ENCODE measurements at places on chromosomes 4 and X.

DNA sequence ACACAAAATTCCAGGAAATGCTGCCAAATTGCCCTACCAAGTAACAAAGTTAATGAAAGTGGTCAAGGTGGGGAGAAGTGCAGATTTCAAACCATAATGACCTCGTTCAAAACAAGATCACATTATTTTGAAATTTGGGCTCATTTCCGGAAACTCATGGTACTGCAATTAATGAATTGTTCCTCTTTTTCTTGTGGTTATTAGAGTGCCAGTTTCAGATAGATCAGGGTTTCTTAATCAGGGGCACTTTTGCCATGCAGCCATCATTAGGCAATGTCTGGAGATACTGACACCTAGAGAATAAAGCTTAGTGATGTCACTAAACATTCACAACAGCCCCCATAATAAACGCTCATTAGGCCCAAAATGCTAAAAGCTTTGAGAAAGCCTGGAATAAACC lies 381.5 kb upstream of the GALNT7 start:
- no peak for DNase-seq

DNA sequence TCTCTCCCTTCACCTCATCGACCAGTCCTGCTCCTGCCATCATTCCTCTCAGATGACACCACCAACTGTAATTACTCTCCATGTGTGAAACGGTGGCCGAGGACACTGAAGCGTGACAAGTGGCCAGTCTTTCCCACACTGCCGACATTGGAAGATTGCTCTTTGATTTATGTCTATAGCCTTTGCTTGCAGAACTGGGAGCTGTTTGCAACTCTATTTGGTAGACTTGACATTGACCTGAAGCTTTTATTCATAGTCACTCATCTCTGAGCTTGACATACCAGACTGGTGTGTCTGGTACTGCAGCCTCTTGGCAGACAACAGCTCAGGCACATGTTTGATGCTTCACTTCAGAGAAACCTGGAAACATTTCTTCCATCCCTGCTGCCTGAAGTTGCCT lies 121.8 kb upstream of the GALNT7 start:
- peak; percentile 49 for DNase-seq

GRCh38 chrX:1524874-1525582 lies 12.0 kb downstream of the P2RY8 start:
- DNase-seq, result no peak

GRCh38 chr4:98746530-98746929 lies 88.1 kb upstream of the TSPAN5 start:
- no peak for DNase-seq

DNA sequence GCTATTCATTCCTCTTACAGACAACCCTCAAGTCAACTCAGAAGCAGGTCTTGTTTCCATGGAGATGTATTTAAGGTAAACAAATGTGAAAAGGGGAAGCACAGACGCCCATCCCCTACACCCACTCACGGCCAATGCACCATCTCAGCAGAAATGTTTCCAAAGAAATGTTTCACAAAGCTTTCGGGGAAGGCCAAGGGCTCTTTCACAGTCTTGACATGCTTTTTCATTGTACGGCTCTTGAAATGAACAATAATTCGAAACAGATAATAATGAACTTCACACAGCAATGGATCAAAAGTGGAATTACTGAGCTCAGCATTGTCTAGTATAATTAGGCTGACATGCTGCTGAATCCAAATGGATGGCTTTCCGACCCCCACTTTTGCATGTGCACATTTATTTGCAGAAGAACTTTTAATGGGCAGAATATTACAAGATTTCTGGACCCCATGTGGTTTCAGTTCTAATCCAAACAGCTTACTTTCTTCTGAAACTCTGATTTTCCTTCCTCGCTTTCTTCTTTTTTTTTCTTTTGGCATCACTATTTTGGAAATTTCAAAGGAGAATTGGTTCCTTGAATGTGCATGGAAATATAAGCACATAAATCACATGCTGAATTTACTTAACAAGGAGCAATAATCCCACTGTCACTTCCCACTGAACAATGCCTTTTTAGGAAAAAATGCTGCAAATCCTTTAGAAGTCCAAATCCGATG lies 160.9 kb downstream of the SMIM20 start:
- DNase-seq, result no peak

GRCh38 chrX:15465347-15465746 lies 27.8 kb downstream of the PIR start:
- no peak for DNase-seq

DNA sequence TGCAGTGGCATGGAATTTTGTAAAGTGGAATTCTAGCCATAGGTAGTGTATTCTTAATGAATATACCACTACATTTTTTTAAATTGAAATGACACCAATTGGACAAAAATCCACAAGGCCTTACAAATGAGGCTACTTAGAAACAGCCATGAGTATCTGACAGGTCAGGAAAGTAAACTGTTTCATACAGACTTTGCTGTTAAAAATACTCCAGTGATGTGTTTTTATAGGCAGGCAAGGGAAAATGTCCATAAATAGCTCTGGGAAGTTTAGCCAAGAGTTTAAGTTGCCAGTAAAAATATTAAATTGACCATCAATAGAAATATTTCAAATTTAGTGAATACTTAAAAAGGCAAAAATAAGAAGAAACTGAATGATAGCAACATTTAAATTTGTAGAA lies 41.8 kb upstream of the PDLIM5 start:
- no peak for DNase-seq

DNA sequence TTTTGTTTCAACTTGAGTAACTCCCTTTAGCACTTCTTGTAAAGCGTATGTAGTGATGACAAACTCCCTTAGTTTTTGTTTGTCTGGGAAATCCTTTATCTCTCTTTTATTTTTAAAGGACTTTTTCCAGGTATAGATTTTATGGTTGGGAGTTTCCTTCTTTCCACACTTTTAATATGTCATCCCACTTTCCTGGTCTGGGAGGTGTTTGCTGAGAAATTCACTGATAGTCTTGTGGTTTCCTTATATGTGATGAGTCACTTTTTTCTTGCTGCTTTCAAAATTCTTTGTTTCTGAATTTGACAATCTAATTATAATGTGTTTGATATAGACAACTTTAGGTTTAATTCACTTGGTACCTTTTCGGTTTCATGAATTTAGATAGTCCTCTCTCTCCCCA lies 353.9 kb downstream of the GPAT3 start:
- DNase-seq, result no peak

- no peak for DNase-seq
Measured at GRCh38 chr4:110085131-110085530, 113.3 kb downstream of the ELOVL6 start.

DNA sequence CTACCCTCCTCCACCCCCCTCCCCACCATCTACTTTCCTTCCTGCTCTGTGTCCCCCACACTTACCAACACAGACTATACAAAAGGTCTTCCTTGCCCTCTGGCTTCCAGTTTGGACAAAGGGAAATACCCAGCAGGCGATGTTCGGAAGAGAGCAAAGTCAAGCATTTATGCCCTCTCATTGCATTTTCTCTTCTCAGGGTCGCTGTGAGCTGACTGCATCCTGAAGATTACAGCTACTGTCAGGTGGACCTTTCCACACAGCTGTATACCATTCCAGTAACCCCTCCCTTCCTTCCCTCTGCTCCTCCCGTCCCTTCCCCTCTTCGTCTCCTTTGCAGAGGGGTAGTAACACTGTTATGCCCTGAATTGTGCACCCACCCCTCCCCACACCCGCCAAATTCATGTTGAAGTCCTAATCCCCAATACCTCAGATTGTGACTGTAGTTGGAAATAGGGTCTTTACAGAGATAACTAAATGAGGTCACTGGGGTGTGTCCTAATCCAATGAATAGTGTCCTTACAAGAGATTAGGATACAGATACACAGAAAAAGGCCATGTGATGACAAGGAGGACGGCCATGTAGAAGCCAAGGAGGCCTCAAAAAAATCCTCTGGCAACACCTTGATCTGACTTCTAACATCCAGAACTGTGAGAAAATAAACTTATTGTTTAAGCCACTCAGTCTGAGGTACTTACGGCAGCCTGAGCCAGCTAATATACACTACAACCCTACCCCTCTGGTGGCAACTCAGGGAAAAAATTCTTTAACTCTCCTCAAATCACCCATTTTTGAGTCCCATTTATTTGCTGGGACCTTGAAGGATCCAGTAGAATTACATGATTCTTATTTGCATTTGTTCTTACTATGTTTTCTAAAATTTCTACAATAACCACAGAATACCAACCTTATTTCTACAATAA lies 11.7 kb downstream of the MORF4L2 start:
- no peak for DNase-seq

GRCh38 chr4:64417974-64418373 lies 8.7 kb upstream of the TECRL start:
- DNase-seq, result no peak

- no peak for DNase-seq
Measured at GRCh38 chr4:66736606-66737005, 808.7 kb downstream of the CENPC start.

Data from left renal cortex interstitium (tissue), 4 donors.